ENCODE measurements at places on chromosomes 3 and 15. TPM values are rescaled to one million over a fixed set of nuclear protein-coding genes. Genes with fewer than 3 reads are reported as not detected.

Gene KNL1
- 7.6 TPM for polyA plus RNA-seq

DNA sequence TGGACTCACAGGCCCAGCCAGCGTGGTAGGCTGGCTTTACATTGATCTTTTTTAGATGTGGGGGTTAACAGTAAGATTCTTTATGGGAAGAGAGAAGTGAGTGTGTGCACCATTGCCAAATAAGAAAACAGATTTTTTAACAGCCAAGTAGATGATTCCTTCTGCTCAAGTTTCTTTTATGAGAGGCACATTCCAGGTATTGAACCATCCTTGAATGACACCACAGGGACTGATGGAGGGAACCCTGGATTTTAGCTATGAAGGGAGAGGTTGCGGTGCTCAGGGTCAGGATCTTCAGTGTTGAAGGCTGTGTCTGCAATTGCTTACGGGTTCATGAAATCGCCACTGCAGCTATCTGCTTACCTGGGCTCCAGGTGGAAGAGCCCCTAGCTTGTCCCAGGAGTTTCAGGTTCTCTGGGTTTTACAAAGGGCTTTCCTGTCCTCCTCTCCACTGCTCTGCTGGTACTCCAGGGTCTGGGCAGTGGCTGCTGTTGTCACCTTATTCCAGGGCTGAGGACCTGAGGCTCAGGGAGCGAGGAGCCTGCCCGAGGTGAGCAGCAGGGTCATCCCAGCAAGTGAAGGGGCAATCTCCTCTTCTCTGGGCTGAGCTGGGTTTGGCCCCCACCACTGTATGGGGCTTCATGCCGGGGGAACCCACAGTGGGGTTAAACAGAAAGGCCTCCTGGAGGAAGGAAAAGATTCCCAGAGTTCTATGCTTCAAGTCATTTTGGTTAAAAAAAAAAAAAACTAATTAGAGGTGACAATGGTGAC, 53.4 kb downstream of the SMAD6 start:
- DNase-seq: no peak

Gene STARD9
- 1.5 TPM for polyA plus RNA-seq

DNA sequence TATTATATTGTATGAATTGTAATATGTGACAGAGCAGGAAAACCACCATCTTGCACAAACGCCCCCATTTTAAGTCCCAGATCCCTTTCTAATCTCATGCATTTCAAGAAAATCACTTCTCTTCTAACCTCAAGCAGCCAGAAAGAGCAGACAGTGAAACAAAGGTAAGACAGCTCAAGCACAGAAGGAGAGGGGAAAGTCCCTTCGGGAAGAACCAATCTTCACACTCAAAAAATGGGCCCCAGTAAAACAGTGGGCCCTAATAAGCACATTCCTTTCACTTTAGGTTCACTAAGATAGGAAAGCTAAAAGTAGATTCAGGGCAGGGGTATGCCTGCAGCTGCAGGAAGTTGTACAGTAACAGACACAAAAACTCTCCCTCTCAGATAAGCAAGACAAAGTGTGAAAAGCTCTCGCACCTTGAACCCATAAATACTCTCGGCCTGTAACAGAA, 1268.7 kb downstream of the SI start:
- DNase-seq: no peak

Gene KLF15
- polyA plus RNA-seq: not detected

Gene TICRR
- 10.4 TPM for polyA plus RNA-seq

DNA sequence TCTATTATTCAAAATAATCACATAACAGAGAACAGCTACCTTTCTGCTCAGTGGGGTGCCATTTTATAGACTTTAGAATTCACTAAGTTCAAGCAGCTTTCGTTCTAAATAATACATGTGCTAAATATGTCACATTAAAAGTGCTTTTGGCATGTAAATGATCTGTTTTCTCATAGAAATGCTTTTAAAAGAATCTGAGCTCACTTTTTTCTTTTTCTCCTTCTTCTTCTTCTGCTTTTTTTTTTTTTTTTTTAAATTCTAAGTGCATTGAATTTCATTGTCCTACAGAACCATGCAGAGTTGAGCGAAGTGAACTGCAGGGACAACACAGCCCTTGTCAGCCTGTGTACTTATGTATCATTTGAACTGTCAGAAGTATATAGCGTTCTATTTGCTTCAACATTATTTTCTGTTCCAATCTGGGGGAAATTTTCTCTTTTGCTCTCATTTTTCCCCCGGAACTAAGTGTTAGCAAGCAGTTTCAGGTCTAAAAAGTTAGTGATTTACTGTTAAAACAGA, 193.8 kb upstream of the TMCO5A start:
- DNase-seq: no peak

GRCh38 chr15:73682600-73683090, 1.5 kb upstream of the CD276 start:
- DNase-seq: no peak

DNA sequence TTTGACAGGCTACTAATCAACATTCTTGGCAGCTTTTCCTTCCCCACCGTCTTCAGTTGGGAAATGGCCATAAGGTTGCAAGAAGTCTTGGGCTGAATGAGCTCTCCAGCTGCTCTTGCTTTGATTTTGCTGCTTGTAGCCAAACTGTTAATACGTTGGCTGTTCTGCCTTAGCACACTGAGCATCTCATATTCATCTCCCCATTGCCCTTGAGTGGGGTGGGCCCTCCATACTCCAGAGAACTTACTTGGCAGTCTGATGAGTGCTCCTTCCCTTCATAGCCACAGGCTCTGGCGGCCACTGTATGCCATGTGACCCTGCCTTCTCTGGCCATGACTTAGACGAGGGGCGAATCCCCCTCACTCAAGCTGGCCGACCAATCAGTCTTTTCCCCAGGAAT, 25.8 kb upstream of the PAQR5 start:
- DNase-seq: no peak

GRCh38 chr3:114587986-114588385, 294.2 kb downstream of the TIGIT start:
- DNase-seq: no peak

DNA sequence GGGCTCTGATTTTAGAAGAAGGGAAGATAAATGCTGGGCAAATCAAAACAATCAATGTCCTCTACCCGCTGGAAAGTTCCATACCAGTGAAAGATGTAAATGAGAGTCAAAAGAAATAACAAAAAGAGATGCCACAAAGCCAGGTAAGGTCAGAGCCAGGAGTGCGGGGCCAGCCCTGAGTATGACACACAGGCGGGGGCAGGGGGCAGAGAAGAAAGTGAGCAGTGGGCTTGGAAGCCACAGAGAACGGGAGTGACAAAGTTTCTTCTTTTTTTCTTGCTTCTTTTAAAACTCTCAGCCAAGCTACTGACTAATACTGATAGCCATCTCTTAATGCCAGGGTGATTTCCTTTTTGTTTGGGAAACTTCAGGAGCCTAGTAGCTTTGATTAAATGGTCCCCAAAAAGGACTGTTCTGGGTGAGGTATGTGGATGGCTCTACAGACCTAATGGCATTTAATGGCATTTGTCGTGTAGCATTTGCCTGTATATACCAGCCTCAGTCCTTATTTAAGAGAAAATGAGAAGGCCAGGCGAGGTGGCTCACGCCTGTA, 23.1 kb upstream of the TSEN2 start:
- no peak for DNase-seq

DNA sequence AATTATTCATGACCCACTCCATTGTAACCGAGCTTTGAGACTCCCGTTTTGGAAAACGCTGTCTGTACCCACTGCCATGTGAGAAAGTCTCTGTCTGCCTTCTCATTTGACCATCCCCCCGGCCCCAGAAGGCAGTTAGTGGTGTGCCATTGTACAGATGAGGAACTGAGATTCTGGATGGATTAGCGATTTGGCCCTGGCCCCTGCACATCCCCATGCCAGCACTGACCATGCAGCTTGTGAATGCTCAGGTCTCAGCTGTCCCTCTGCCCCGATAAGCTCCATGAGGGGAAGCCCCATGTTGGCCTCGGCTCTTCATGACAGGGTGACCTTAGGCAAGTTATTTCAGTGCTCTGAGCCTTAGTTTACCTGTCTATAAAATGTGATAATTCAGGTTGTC, 153.0 kb upstream of the SMAD3 start:
- DNase-seq: no peak

Gene LMOD3
- polyA plus RNA-seq: not detected

Gene GOLIM4
- polyA plus RNA-seq: 23.1 TPM

Gene CCDC39
- not detected for polyA plus RNA-seq

GRCh38 chr3:34056181-34056910, 257.9 kb downstream of the PDCD6IP start:
- DNase-seq: peak; percentile 11

GRCh38 chr3:116444819-116445310, 422 bp downstream of the LSAMP start:
- no peak for DNase-seq

Gene XCR1
- polyA plus RNA-seq: not detected

Gene ATP13A4
- polyA plus RNA-seq: 0.05 TPM

DNA sequence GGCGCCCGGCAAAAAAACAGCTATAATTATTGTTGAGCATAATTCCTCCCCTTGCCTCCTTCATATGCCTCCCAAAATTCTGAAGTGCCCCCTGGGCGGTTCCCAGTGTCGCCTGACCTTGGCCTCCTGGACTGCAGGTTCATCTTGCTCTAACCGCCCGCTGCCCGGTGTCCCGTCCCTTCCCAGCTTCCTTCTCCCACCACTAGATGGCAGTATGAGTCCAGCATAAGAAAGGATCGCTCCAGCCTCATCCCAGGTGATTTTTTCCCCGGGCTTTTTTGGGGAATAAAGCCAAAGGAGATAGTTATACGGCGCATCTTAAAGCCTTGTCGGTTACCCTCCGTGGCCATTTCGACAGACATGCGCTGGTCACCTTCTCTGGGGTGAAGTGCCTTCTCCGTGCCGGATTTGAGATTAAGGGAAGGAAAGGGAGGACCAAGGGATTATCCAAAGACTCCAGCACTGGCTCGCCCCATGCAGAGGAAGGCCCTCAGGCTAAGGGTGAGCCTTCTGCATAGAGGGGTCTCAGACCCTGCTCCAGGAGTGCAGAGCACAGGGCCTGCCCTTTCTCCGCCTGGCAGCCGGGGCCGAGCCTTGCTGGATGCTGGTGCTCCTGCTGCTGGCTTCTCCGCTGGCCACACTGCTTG, 45.8 kb upstream of the TRA2B start:
- peak; percentile 76 for DNase-seq

DNA sequence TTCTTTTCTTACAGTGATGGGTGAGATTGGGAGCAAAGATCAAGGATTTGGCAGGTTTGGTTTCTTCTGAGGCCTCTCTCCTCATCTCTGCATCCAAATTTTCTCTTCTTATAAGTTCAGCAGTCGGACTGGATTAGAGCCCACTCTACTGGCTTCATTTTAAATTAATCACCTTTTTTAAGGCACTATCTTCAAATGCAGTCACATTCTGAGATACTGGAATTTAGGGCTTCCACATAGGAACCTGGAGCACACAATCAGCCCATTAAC, 56.5 kb upstream of the PLSCR4 start:
- DNase-seq: no peak

GRCh38 chr3:182592747-182593146, 200.6 kb upstream of the ATP11B start:
- DNase-seq: no peak

Gene ANKRD63
- 0.08 TPM for polyA plus RNA-seq

DNA sequence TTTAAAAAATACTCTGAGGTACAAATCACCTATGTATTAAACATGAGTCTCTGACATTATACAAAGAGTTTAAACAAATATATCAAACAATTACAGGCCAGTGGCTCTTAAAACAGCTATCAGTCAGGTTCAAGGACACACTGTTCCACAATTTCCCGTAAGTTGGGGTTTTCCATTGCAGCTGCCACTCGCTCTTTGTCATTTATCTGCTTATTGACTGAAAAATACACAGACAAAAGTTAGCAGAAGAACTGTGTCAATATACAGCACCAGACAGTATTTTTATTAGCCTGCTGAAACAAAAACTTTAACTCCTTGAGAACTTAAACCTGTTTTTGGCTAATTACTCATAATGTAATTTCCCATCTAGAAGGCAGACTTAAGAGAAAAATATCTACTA, 20.8 kb downstream of the CIAO2A start:
- DNase-seq: no peak

- DNase-seq: peak; percentile 9
These were observed 95.0 kb downstream of the ATG7 start for GRCh38 chr3:11367143-11367693.

Gene PRSS50
- polyA plus RNA-seq: not detected

GRCh38 chr3:195718477-195718984, 2.2 kb upstream of the MUC20 start:
- DNase-seq: no peak

Gene STRIT1
- not detected for polyA plus RNA-seq

GRCh38 chr15:59738676-59739075, 49.6 kb upstream of the BNIP2 start:
- no peak for DNase-seq

DNA sequence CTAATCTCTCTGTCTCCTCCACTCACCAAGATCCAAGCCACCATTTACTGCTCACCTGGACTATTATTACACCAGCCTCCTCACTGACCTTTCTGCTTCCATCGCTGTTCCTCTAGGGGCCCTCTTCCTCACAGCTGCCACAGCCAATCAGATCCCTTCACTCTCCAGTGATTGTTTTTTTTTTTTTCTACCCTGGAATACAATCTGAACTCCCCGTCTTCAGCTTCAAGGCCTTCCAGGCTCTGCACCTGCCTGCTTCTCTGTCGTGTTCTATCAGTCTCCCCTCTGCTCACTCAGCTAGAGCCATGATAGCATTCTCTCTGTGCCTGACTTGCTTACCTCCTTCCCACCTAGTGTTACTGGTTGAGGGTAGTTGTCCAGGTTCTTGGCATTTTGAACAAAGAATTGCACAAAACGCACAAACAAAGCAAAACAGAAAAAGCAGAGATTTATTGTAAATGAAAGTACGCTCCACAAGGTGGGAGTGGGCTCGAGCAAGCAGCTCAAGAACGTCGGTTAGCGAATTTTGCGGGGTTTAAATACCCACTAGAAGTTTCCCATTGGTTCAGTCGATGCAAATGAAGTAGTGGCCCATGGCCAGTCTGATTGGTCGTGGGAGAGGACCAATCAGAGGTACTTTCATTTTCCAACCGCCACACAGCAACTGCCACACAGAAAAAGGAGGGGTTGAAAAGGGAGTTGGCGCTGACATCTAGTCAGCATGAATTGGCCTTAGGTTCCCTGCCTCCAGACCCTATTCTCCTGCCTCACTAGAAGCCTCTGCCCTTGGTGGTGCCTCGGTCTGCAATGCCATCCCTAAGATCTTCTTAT, 188.9 kb downstream of the TLE3 start:
- no peak for DNase-seq

- DNase-seq: no peak
These were observed 18.4 kb upstream of the KCNMB2 start for GRCh38 chr3:178517665-178518334.

DNA sequence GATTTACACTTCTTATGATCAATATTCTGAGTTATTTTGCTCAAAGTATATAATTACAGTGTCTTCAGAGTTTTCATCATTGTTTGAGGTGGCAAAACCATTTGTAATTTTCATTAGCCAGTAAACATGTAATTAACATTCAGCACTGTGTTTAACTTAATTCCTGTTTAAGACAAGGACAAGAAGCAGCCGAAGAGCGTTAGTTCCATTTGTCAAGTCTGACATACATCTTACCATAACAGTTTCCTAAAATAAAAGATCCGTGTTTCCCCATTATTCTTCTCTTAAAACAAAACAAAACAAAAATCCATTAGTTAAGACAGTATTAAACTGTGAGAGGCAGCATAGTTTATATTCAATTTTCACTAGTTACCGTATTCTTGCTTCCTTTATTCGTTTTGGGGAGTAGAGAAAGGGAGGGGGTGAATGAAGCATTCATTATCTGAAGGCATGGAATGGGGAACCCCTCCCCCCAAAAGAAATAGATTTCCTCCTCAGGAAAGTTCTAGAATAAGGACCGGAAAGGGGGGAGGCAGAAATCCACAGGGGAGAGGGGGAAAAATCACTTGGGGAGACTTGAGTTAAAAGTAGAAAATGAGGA, 5.5 kb upstream of the NR2F2 start:
- DNase-seq: no peak

Gene DGKG
- 15.3 TPM for polyA plus RNA-seq

All from A549 (cell line).